ENCODE measurements at places on chromosomes 1 and 21.

DNA sequence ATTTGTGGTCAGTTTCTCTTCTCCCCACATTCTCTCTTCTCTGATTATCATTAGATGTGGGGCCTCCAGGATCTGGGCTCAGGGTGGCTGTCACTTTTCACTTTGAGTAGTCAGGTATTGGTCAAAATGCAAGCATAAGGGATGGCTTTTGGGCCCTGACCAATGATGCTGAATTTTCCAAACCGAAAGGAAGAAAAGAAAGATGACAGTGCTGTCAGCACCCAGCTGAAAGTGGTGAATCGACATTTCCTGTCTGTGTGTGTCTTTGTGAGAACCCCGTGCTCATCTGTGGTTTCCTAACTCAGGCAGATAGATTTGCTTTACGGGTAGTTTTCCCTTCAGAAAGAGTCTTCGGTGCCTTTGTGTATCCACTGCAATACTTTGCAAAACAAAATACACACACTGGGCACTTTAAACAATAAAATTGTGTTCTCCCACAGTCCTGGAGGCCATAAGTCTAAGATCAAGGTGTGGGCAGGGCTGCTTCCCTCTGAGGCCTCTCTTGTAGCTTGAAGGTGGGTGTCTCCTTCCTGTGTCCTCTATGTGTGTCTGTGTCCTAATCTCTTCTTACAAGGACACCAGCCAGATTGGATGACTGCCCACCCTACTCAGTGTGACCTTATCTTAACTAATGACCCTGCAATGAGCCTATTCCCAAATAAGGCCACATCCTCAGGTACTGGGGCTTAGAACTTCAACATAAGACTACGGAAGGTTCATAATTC is 274.8 kb upstream of the AJAP1 start:
- no peak for DNase-seq

GRCh38 chr1:112925015-112925414 is 31.0 kb downstream of the SLC16A1 start:
- DNase-seq: no peak

- peak; percentile 20 for DNase-seq
Measured at GRCh38 chr1:212545941-212546635, 62.5 kb upstream of the ATF3 start.

GRCh38 chr1:185158800-185159199 is 1.8 kb downstream of the SWT1 start:
- DNase-seq: no peak

DNA sequence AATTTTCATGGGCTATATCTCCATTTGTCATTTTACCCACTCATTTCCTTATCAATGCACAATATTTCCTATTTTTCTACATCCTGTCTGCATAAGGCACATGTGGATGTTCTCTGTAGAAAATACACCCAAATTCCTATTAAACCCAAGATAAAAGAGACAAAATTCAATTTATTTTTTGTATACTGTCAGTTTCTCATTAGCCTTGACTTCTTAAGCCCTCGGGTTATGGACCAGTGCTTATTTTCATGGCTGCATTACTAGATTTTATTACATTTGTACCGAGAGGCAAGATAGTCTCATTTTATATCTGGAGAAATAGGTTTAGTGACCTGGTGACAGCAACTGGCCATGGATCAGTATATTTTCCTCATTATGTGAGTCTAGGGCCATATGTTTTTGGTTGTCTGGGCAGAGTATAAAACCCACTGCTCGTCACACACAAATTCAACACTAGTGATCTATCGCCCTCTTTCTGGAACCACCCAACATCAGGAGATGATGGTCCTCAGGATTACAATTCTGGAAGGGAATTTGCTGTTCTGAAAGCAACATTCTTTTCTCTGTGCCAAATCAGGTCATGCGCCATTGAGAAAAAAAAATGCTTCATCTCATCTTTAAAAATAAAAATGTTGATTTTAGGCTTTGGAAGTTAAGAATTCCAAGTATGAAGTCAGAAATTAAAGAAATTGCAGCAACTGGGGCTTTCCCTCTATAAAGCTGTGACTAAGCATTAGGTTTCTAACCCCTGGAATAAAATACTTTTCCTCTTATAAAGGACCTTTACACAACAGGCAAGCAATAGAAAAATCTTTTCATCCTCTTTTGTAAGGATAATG is 81.4 kb downstream of the ASTN1 start:
- no peak for DNase-seq

DNA sequence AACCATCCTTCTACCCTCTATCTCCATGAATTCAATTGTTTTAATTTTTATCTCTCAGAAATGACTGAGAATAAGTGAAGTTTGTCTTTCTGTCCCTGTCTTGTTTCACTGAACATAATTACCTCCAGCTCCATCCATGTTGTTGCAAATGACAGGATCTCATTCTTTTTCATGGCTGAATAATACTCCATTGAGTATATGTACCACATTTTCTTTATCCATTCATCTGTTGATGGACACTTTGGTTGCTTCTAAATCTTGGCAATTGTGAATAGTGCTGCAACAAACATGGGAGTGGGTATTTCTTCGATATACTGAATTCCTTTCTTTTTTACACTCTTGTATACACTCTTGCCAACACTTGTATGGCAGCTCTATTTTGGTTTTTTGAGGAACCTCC is 72.8 kb upstream of the COX20 start:
- no peak for DNase-seq

DNA sequence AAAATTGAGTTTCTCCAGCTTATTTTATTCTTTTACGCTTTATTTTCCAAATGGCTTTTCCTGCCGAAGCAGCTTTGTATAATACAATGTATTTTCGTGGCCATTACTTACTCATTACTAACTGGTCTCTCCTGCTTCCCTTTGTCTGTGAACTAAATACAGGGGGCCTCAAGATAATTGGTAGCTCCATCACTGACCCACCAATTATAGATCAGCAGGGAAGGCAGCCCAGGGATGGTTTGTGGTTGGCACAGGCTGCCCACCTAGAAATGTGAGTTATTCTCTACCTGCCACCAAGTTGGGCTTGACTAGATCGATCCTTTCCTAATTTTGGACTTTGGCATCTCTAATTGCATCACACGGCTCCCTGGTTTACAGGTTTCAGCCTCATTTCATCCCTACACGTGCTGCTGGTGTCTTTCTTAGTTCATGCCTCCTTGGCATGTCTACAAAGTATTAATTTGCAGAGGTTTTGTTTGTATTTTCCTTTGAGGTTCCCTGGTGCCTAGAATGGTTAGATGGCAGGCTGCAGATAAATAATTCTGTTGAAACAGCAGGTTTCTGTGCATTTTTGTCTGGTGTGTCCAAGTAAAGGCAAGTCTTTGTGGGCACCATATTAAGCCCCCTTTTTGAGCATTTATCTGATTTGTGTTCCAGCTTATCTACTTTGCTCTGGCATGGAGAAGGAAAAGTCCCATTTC is 35.2 kb downstream of the PEX14 start:
- DNase-seq: no peak

DNA sequence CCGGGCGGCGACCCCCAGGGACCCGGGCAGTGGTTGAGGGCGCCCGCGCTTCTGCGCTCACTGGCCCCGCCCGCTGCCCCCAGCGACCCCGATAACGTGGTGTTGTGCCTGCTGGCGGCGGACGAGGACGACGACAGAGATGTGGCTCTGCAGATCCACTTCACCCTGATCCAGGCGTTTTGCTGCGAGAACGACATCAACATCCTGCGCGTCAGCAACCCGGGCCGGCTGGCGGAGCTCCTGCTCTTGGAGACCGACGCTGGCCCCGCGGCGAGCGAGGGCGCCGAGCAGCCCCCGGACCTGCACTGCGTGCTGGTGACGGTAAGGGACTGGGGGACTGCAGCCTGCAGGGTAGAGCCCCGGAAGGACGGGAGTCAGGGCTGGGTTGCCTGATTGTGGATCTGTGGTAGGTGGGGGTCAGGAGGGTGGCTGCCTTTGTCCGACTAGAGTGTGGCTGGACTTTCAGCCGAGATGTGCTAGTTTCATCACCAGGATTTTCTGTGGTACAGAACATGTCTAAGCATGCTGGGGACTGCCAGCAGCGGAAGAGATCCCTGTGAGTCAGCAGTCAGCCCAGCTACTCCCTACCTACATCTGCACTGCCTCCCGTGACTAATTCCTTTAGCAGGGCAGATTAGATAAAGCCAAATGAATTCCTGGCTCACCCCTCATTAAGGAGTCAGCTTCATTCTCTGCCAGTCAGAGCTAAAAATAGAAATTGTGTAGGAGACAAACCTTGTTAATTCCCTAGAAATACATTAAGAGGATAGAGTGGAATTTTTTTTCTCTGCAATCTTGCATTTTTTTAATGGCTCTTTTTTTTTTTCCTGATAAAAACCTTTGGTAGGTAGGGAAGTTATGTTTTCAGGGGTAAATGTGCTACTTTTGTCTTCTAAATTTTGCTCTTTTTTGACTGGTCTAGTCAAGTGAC is 1.5 kb downstream of the GADD45A start:
- peak; percentile 97 for DNase-seq

DNA sequence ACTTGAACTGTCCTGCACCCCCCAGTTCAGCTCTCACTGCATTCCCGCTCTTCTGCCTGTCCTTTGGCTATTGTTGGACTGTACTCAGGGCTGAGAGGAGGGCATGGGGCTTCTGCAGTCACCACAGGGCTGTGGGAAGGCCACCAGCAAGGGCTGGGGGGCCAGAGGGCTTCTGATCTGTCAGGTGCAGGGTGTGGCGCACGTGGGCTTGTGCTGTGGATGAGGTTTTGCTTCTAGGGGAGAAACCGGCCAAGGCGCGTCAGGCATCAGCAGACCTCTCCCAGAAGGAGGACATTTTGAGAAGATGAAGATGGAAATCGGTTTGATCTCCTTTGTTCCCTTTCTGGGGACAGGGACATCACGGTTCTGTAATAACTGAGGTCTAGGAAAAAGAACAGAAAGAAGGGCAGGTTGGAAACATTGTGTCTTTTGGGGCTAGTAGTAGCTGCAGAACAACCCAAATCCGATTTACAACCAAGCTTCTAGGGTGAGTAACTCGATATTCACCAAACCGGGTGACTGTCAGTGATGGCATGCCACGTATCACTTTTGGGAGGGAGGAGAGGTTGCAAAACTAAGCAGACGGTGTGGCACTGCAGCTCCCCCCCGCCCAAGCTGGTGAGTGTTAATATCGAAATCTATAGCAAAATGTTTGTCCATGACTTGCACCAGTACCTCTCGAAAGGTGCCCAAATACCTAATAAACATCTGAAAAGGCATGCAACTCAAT is 40.9 kb downstream of the AGPAT3 start:
- DNase-seq: no peak

GRCh38 chr1:25184001-25184762 is 48.1 kb downstream of the SYF2 start:
- DNase-seq: no peak

DNA sequence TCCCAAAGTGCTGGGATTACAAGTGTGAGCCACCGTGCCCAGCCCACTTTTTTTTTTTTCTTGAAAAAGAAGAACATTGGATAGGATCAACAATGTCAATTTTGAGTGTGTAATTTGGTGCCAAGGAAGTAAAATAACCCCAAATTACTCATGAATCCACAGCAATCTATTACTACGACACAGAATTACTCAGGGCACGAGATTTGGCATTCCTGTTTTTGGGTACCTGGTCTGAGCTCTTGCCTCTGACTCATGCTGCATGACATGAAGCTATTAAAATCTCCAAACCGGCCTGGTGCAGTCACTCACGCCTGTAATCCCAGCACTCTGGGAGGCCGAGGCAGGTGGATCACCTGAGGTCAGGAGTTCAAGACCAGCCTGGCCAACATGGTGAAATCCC is 10.4 kb downstream of the RNF19B start:
- DNase-seq: peak; percentile 63

GRCh38 chr1:112244131-112244530 is 151.9 kb upstream of the CTTNBP2NL start:
- DNase-seq: no peak

DNA sequence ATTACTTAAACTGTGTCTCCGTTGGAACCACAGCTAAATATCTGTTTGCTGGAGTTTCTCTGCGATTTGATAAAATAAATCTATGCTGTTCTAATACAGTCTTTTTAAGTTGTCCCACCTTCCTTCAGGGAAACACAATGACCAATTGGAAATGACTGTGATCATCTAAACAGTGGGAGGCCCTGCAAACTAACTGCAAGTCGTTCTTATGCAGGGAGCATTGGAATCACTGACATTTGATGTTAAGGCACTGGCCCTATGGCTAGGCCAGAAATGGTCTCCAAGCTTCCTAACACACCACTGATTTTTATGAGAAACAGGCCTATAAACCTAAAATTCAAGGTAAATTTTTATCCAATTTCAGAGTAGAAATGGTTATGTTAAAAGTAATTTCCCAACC is 645.2 kb downstream of the LMO4 start:
- DNase-seq: no peak

- DNase-seq: no peak
Measured at GRCh38 chr1:200793677-200794076, 55.0 kb downstream of the CAMSAP2 start.

DNA sequence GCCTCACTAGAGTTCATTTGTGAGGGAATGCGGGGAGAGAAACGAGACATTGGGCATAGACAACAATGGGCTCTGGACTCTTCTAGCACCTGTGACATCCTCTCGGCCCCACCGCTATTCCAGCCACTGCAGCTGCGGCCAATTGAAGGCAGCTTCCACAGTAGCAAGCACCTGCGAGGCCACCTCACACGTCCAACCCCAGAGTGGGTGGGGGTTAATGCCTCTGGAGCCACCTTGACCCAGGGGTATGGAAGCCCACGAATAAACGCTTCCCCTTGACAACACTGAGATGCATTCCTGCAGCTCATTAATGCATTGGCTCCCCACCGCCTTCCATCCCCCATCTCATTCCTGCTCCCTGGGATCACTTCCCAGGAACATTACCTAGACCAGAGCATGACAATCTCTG is 104.4 kb downstream of the GLIS1 start:
- DNase-seq: no peak

- no peak for DNase-seq
Measured at GRCh38 chr1:100306735-100307313, 40.8 kb downstream of the RTCA start.

DNA sequence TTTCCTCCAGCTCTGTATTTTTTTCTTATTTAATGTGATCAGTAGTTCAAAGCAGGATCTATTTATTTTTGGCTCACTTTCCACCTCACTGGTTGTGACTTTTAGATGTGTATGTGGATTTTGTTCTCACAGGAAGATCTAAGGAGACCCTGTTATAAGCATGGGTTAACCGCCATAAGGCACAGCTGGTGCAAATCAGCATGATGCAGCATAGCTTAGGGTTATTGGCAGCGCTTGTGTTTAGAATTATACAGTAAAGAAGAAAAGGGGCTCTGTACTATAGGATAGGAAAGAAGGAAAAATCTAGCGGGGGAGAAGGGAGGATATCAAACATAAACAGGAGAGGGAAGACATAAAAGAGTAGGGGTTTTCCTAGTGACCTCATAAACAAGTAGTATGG is 26.9 kb upstream of the RGL1 start:
- DNase-seq: no peak

- DNase-seq: no peak
Measured at GRCh38 chr1:17735793-17736192, 19.3 kb upstream of the ACTL8 start.

DNA sequence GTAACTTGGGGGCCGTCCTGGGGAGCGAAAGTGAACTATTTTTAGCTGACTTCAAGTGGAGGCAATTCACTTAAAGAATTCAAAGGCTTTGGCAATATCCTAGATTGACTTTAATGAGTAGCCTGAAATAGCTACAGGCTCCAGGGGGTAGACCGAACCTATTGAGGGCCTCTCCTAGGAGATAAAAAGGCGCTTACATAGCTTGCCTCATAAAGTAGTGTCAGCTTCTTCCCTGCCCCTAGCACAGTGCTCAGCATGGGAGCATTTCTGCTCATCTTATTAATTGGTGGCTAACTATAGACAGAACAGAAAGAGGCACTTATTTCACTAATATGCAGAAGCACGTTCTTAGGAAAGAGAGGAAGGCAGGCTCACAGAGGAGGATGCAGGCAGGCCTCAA is 12.3 kb upstream of the CTNNBIP1 start:
- DNase-seq: no peak
